Stimulated activated CD8-positive, alpha-beta memory T cell treated with anti-CD3 and anti-CD28 coated beads, Interleukin-15, amount 100 ng/mL, for 4 hours (primary cell): ENCODE measurements at places on chromosomes 5 and 9.

GRCh38 chr9:115616666-115617239, 498.8 kb upstream of the TNC start:
- DNase-seq, result no peak

- DNase-seq, result no peak
These were observed 176.6 kb upstream of the FREM1 start for GRCh38 chr9:15086778-15087324.

DNA sequence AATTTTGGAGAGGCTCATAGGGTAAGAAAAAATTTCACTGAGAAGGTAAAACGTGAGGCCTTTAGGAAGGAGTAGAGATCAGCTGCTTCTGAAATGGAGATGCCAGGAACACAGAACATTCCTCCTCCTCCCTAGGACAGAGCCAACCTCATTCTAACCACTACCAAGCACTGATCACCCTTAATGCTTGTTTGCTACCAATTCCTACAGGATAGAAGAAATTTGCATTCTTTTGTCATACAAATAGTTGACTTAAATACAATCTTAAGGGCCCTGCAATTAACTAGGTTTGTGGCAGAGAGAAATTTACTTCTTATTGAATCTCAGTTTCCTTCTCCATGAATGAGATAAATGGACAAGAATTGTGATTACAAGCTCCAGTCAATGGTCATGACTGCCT, 780.2 kb upstream of the WWC1 start:
- DNase-seq, result no peak

GRCh38 chr5:174599992-174600391, 124.4 kb upstream of the MSX2 start:
- no peak for DNase-seq

- DNase-seq, result no peak
These were observed 28.8 kb downstream of the IL12B start for GRCh38 chr5:159301466-159301865.

DNA sequence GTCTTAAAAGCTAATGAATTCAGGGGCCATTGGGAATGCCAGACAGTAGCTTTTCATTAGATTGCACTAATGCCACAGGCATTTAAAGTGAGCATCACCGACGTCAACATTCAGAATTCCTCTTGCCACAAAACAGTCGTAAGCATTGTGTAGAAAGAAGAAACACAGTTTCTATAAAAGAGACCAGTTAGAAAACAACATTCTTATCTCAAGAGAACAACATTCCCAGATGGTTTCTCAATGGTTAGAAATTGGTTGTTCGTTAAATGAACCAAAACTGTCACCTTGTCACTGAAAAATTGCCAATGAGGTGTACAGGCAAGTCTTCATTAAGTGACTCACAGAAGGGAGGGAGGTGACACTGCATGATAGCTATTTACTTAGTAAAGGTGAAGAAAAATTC, 401.6 kb upstream of the PRR16 start:
- DNase-seq, result no peak

DNA sequence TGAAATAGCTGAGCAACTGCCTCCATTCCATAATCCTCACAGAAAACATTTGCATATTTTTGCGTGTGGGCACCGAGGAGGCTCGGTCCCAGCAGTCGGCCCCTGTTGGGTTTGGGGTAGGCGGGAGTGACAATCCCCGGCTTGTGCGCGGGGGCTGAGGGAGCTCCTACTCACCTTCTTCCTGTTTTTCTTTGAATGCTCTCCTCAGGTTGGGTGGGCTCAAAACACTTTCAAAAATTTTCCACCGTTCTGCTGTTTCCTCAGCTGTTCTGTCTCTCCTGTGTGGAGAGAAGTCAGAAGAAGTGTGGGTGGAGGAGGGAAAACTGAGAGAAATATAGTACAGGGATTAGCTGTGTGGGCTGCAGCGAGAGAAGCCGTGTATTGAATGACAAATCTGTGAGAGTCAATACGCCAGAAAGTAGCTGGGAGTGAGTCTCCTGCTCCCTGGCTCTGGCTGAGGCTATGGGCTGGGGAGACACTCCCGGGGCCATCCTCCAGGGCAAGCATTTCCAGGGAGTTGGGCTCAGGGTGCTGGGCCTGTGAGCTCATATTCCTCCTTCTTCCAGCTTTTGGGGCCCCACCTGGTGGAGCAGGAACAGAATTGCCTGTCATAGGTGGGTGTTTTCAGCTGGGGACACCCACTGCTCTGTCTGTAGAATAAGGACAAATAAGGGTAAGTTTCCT, 84.7 kb downstream of the CMYA5 start:
- DNase-seq, result no peak

DNA sequence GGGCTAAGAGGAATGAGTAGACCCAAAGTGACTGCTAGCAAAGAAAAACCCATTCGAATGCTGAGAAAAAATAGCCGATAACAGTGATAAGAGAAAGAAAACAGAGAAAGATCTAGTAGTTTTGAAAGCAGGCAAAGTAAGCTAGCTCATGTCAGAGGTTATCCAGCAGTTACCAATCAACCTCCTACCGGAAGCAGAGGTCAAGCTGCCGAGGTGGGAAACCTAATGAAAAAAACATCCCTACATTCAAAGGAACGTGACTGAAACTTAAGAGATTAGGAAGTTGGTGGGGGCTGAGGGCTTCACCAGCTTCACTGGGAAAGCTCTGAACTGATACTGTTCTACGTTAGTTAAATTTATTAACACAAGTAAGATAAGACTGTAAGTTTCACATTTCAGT, 32.6 kb downstream of the SSBP2 start:
- DNase-seq, result no peak

- DNase-seq, result no peak
These were observed 3.0 kb downstream of the DAPK1 start for GRCh38 chr9:87500491-87501270.

DNA sequence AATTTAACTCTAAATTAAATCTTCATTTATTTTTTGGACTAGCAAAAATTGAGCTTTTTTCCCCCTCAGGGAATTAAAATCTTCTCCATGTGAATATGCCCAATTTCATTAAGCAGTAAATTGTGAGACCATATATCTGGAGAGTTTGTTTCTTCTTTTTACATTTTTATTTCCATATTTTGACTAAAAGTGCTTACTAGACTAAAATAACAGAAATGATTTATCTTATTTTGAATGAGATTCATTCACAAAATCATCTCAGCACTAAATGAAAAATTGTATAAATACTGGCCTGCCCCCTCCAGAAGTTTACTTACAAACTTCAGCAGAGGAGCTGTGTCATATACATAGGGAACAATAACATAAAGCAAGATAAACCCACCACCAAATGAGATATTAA, 26.6 kb downstream of the MAPKAP1 start:
- DNase-seq, result no peak

GRCh38 chr9:69499959-69500358, 172.2 kb downstream of the APBA1 start:
- no peak for DNase-seq

DNA sequence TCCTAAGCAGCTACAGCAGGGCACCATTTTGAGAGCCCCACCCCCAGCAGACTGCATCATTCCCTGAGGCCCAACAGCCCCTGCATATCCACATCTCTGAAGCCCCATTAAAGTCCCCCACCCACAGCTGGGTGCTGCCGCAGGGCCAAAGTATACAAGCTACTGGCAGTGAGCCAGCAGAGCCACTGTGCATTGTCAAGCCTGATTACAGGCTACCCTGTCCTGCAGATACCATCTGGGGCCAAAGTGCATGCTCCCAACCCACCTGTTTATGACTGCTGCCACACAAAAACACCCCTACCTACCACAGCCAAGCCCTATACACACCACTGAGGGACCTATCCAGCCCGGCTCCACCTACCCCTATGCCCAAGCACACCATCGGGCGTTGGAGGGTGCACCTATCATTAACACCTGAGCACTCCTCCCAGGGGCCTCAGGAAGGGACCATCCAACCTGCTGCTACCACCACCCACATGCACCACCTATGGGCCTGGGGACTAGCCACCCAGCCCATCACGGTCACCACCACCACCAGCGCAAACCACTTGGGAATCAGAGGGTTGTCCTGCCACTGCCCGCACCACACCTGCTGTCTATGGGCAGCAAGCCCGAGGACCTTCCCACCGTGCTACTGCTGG, 105.0 kb downstream of the PLPP1 start:
- DNase-seq, result no peak

- DNase-seq, result no peak
These were observed 961.1 kb upstream of the EDIL3 start for GRCh38 chr5:85345818-85346217.

- DNase-seq, result no peak
These were observed 6.9 kb upstream of the ABCA1 start for GRCh38 chr9:104934691-104935500.

DNA sequence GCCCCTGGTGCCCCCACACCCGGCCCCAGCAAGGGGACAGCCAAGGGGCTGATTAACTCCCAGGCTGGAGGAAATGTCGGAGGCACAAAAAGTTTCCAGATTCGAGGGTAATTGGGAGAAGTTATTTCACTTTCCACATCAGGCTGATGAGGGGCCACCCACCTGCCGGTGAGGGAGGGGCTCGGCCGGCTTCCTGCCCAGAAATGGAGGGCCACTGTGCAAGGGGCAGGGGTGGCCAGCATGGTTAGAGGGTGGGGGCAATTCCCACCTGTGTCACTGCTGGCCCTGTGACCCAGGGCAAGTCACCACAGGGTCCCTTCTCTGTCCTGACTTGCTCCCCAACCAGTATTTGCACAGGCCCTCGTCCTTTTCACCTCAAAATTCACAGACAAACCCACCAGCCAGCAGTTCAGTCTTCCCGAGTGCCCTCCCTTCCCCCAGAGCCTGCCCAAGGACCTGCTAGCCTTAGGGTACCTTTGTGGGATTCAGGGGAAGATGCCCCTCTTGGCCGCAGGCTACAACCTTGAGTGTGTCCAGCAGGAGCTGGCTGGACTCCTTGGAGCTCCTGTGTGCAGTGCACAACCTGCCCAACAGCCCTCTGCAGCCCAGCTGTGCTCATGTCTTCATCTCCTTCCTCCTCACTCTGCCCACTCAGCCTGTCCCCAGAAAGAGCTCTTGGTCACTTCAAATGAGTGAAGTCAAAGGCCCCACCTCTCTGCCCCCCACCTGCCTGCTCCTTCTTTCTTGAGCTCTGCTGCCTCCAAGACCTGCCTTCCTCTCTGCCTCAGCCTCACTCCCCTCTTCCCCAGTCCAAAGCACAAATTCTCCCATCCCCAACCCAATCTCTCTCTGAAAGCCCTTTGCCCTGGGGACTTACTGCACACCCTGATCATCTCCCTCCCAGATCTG, 130.5 kb downstream of the BARX1 start:
- DNase-seq, result no peak

- DNase-seq, result no peak
These were observed 243.8 kb downstream of the BNC2 start for GRCh38 chr9:16626577-16627130.

DNA sequence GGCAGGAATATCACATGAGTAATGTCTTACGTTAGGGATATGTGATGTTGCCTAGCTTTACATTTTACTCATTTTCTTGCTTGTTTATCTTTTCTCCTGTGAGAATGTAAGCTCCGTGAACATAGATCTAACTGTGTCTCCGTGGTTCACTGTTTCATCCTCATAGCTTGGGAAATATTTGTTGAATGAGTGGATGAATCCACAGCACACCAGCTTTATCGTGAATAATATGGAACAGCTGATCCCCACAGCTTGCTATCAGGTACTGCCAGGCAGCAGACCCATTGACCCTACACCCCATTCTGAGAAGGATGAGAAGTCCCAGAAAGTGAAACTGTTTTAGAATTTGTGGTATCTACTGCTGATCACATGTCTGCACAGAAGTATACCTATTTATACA, 106.8 kb upstream of the FBN2 start:
- no peak for DNase-seq

- no peak for DNase-seq
These were observed 1070.3 kb upstream of the CDH18 start for GRCh38 chr5:21058289-21058688.

- no peak for DNase-seq
These were observed 16.0 kb upstream of the OR13C9 start for GRCh38 chr9:104633976-104634520.

DNA sequence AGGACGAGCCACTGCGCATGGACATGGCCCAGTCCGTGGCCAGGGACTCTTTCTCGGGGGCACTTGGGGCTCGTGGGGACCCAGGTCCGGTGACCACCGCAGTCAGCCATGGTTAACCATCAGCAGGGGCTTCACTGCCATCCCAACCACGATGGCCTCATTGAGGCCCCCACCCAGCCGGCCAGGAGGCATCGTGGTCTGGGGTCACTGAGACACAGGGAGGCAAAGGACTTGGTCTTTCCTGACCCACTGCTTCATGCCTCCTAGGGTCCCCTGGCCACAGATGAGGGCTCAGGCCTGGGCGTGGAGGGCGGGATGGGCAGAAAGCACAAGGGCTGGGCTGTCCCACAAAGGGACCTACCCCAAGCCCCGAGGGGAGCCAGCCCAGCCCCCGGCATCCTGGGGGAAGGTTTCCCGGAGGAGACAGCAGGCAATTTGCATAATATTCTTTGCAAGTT, 6.6 kb downstream of the NACC2 start:
- no peak for DNase-seq

GRCh38 chr9:127293767-127294166, 29.2 kb downstream of the GARNL3 start:
- DNase-seq, result no peak

- DNase-seq, result no peak
These were observed 24.0 kb upstream of the FRMPD1 start for GRCh38 chr9:37626708-37627292.

- DNase-seq, result no peak
These were observed 149.1 kb upstream of the TUT7 start for GRCh38 chr9:86503314-86503713.

- no peak for DNase-seq
These were observed 48.9 kb downstream of the PTPN3 start for GRCh38 chr9:109449036-109449798.

DNA sequence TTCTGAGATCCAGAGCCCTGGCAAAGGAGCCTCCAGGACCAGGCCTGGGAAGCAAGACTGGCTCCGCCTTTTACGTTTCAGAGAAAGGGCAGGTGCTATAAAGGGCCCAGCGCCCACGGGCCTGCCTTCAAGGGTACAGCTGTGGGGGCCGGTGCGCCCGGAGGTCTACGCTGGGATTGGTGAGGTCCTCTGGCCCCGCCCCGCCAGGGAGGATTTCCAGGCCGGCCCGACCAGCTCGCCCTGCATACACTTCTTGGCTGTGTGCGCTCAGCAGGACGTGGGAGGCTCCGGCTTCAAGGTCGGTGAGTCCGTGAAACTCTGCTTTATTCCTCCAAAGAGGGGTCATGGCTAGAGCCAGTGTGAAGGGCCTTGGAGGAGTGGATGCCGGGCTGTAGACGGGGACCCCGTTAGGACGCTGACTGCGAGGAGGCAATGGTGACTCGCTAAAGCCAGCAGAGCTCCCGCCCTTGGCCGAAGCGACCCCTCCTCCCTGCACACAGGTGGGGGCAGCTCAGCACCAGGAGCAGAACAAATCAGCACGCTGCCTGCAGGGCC, at the start of gene CKMT2:
CKMT2 (plus strand) TSS at position 243 of the 555 bp plus-strand sequence. CDS start 17,811 bp downstream, outside the sequence.
- DNase-seq, result no peak

DNA sequence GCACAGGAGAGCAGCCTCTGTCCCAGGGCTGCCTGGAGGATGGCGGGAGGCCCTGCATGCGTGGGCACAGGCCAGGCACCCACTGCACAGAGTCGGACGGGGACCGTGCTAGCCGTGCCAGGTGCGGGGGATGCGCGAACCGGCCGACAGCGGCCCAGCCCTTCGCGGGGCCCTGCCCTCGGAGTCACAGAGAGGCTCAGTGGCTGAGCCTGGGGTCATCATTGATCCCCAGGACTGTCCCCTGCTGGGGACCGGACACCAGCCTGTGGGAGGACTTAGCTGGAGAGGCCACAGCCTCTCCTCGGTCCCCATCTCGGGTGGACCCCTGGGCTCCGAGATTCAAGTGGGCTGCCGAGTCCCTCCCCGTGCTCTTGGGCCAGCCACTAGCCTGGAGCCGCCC, 19.1 kb upstream of the LAMC3 start:
- DNase-seq, result no peak

- no peak for DNase-seq
These were observed 376.0 kb upstream of the SMARCA2 start for GRCh38 chr9:1639166-1639565.
